Neural progenitor cell (in vitro differentiated cells): ENCODE measurements at places on chromosomes 13 and 19.

DNA sequence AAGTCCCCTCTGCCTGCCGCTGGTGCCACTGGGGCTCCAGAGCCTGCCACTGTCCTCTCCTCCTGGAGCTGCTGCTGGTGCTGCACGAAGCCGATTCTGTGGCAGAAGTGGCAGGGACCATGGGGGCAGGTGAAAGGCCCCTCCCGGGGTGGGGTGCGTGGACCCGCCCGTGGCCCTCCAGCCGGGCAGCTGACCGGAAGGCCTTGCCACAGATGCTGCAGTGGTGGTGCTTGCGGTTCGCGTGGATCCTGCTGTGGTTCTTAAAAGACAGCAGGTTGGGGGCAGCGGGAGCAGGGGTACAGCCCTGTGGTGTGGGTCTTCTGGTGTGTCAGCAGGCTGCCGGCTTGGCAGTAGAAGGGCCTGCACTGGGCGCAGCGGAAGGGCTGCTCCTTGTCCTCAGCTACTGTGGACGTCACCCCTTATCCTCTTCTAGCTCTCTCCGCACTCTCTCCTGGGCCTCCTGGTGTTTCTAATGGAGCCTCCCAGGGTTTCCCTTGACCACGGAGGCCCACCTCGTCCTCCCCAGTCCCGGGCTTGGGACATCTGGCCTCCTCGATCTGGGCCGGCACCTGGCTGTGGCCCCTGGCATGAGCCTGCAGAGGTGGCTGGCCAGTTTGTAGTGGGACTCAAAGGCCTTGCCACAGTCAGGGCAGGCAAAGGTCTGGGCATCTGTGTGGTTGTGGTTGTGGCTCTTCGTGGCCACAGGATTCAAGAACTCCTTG is 380.4 kb downstream of the OLFM4 start:
- no peak for DNase-seq

- DNase-seq = no peak
These were observed 758 bp upstream of the ZNF888 start for GRCh38 chr19:52923778-52924593.

GRCh38 chr19:32921624-32922023 is 50.1 kb downstream of the CEP89 start:
- DNase-seq = no peak

DNA sequence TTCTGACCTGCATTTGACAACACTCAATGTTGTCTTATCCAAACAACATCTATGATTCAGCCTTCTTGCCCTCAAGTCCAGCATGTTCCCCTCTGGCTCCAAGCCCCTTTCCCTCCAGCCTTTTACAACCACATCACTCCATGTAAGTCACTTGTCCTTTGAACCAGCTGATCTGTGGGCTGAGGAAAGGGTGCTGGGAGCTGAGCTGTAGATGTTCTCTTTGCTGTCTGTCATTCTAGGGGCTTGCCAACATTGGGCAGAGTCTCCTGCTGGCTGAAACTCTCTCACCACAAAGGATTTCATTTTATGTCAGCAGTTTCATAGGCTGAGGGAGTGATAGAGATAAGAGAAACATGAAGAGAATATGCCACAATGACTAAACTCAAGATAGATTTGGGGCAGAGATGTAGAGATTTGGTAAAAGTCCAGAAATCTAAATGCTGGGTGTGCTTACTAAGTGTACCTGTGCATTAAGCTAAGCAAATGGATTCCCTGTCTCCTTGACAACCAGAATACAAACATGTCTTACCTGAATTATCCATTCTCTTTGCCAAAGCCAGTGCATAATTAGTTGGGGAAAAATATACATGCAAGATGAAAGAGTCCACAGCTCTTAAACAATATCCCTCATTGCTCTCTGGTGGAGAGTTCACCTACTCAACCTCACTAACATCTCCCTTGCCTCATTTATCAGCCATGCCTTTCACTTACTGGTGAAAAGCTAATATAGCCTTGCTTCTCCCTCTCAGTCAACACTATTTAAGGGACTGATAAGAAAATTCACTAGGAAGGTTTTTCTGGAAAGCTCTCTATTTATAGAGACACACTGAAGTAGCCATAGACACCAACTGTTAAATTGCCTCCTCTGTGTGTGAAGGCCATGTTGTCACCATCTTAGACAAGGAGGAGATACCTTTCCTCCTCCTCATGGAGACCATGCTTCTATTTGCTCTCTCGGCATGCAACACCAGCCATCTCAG is 175.5 kb upstream of the SERP2 start:
- no peak for DNase-seq

GRCh38 chr13:43347877-43348276 is 324.5 kb downstream of the DNAJC15 start:
- DNase-seq = peak; percentile 44

GRCh38 chr19:41919948-41920712 is 8.1 kb downstream of the ERFL start:
- DNase-seq = no peak

DNA sequence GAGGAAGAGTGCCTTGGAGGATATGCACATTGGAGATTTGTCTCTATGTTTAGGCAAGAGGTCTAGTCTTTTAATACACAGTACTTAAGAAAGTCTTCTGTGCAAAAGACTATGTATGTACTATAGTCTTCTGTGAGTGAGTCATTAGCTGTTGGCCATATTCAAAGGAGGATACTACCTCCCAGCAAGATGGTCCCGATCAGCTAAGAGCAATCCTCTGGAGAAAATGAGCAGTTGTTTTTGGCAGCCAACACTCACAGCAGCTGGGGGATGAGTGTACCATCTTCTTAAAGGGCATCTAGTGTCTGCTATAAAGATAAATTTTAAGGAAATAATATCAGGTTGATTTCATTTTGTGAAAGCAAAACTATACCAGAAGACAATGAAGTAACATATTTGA is 487.8 kb downstream of the KCTD12 start:
- no peak for DNase-seq

DNA sequence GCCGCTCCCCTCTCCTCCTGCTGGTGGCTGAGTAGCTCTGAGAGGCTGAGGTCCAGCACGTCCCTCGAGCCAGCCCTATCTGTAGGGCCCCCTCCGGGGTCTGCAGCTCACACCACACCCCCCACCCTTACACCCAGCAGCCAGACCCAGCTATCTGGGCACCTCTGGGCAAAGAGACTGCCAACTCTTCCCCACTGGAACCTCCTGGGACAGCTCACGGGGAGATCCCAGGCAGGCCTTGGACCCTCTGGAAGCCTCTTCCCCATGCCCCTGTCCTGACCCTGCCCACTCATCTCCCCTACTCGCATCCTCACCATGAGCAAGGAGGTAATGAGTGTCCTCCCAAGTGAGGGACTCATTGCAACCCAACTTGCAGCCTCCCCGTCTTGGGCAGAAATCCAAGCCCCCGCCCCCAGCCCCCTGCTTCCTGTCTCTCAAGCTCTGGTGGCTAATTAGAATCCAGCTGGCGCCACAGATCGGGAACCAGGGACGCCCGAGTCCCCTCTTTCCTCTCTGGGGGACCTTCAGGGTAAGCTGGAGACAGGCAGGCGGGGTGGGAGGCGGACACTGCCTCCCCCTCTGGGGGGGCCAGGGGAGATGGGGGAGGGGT is 22.1 kb downstream of the ADGRL1 start:
- DNase-seq = no peak

DNA sequence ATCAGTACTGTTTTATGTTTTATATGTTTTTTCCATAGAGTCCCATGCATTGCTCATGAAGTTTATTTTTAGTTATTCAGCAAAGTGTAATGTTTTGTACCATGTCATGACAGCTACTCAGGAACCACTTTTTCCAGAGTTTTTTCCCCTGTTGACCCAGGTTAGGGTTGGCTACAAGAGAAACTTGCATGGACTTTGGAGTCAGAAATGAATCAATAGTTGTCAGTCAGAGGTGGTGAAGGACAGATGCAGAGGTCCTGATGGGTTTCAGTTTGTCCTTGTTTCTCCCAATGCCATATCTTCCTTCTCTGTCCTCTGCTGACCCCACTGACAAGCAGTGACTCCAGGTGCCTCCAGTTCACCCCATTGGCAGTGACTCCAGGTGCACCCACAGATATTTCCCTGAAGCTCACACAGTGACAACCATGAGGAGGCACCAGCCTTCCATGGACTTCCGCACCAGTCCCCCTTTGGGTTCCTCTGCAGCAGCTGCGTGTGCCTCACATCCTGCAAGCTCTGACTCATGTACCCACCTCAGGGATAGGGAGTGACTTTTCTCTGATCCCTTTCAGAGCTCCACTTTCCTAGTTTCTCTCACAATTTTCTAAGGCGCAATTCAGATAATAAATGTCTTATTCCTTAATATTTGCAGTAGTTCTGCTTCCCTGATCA is 92.1 kb downstream of the AKAP11 start:
- no peak for DNase-seq

DNA sequence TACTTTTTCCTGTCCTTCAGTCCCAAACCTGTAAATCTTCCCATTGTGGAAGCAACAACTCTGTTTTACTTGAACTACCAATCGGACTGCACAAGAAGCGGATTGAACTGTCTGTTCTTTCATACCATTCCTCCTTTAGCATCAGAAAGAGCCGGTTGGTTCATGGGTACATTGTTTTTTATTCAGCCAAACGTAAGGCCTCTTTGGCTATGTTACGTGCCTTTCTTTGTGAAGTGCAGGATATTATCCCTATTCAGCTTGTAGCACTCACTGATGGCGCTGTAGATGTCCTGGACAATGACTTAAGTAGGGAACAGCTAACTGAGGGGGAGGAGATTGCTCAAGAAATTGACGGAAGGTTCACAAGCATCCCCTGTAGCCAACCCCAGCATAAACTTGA is 60.3 kb downstream of the ARHGAP35 start:
- DNase-seq = no peak

DNA sequence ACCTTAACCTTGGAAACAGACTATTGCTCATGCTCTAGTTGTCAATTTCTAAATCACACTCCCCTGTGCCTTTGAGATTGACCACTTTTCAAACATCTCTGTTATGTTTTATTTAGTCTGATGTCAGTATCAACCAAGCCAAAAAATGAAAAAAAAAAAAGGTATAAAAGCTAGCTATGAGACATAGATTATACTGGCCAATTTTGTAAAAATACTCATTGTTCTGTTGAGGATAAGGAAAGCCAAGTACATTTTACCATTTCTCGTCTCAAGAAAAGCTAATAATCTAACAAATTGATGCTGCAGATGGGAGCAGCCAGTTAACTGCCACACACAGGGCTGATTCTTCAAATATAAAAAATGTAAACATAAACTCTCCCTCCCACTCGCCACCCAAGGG is 572.6 kb upstream of the KLF12 start:
- no peak for DNase-seq

DNA sequence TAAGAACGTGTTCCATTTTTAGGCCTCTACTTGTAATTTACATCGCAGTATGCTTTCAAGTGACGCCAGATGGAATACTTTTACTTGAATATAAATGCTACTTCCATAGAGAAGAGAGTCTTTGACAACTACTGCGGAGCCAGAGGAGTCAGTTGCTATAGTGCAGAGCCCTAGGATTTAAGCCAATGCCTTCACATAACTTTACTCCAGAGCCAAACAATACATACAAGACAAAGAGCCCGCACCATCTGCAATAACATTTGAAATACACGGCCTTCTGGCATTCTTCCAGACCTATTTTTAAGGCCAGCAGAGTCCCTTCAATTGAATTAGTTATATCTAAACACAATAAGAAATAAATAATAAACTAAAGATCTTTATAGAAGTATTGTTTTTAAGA is 59.4 kb downstream of the XPO4 start:
- no peak for DNase-seq

GRCh38 chr13:103625194-103625593 is 559.0 kb upstream of the SLC10A2 start:
- DNase-seq = no peak

DNA sequence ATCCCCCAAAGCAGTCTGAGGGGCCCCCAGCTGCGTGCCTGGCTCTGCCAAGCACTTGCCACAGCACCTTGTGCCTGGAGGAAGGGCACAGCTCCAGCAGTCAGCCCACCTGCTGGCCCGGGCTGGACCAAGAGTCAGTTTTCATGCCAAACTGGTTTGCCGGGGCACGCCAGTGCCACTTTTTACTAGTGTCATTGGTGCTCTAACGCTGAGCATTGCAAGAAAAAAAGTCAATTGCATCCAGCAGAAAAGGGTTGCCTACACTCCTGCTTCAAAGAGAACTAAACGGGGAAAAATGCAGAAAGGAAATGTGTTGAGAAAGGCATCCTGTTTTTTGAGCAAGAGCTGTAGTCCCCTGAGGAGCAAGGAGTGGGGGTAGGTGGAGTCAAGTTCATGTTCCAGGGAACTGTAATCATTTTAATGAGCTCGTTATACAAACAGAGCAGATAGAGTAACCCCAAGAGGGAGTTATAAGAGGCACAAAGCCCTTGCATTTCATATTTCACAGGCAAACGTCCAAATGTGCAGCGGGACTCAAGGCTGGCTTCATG is 68.4 kb downstream of the F2RL3 start:
- no peak for DNase-seq

DNA sequence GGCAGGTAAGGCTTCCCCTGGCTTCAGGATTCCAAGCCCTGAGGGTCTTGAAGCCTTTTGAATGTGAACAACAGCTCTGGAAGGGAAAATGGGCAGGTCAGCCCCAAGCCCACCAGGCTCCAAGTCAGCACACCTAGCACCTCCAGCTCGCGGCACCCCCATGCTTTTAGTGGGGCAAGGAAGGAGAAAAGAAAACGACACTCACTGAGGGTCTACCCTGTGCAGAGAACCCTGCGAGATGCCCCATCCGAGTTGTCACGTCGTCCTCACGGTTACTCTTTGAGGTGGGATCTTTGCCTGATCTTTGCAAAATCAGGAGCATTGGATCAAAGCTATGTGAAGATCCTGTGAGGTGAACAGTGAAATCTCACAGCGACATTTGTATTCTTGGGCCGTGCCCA is 5.7 kb upstream of the F10 start:
- no peak for DNase-seq

- DNase-seq = no peak
These were observed 16.3 kb upstream of the ASF1B start for GRCh38 chr19:14152713-14153112.

GRCh38 chr19:49669516-49669915 is 3.8 kb downstream of the BCL2L12 start:
- no peak for DNase-seq

- peak; percentile 42 for DNase-seq
These were observed 80.1 kb downstream of the IPO5 start for GRCh38 chr13:98033277-98034247.

GRCh38 chr13:109938255-109938936 is 152.0 kb upstream of the IRS2 start:
- no peak for DNase-seq

DNA sequence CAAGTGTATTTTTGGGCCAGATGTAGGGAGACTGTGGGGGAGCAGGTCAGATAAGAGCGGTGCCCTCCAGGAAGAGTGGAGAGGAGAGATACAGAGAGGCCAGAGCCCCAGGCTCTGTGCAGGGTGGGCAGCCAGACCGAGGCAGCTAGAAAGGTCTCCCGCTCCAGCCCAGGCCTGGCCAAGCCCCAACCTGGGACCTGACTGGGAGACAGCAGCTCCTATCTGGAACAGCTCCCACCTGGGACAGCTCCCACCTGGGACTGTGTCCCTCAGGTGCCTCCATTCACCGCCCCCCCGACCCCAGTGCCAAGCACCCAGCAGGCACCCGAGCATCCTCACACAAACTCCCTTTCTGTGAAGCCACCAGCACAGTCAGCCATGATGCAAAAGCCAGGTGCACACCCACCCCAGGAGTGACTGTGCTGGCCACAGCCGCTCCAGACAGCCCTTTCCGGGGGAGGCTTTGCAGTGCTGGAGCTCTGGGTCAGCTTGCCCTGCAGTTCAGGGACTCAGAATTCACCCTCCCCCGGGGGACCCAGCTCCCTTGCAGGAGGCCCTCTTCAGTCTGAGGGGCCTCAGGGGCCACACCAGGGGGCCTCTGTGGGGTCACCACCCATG is 2.1 kb upstream of the GRTP1 start:
- no peak for DNase-seq

GRCh38 chr13:77544355-77544754 is 8.8 kb downstream of the SCEL start:
- DNase-seq = no peak

- DNase-seq = no peak
These were observed 6.1 kb downstream of the PPP1R12C start for GRCh38 chr19:55111238-55111831.
